GM23248 (cell line): ENCODE measurements at places on chromosomes 6 and 20. TPM values are rescaled to one million over a fixed set of nuclear protein-coding genes. Genes with fewer than 3 reads are reported as not detected.

GRCh38 chr6:129621252-129621651 is 88.7 kb downstream of the ARHGAP18 start:
- peaks cover 17% of the 10 kb centered on the region for H3K4me1 ChIP-seq
- H3K4me3 ChIP-seq, result no peak overlapping the region
- no peak for DNase-seq
- no peaks in the 10 kb centered on the region for H3K27me3 ChIP-seq
- no peaks in the 10 kb centered on the region for H3K36me3 ChIP-seq
- no peak overlapping the region for H3K27ac ChIP-seq

The EYS gene
- polyA plus RNA-seq, result 0.04 and 0.10 TPM in 2 replicates

The SLC12A5 gene
- polyA plus RNA-seq, result 0.55 and 0.58 TPM in 2 replicates

The WFDC10B gene
- polyA plus RNA-seq, result not detected in 2 replicates

- H3K4me3 ChIP-seq, result no peak overlapping the region
- no peaks in the 10 kb centered on the region for H3K36me3 ChIP-seq
- peak; percentile 53 for DNase-seq
- peak overlapping the region; percentile 14; the same call in 1 of the 2 replicates for H3K27ac ChIP-seq
- H3K27me3 ChIP-seq, result no peaks in the 10 kb centered on the region
These were observed 18.3 kb downstream of the BTN2A1 start for GRCh38 chr6:26475823-26476729.

- DNase-seq, result no peak
- no peaks in the 10 kb centered on the region for H3K36me3 ChIP-seq
- H3K27me3 ChIP-seq, result peaks cover 6% of the 10 kb centered on the region; the same call in 1 of the 2 replicates
- no peak overlapping the region for H3K4me3 ChIP-seq
- H3K4me1 ChIP-seq, result peaks cover 5% of the 10 kb centered on the region; the same call in 1 of the 2 replicates
- H3K27ac ChIP-seq, result no peak overlapping the region
These were observed 177.5 kb upstream of the CST7 start for GRCh38 chr20:24771542-24772061.

GRCh38 chr20:50722424-50723155 is 8.8 kb upstream of the PARD6B start:
- no peaks in the 10 kb centered on the region for H3K27me3 ChIP-seq
- H3K27ac ChIP-seq, result no peak overlapping the region
- DNase-seq, result no peak
- peaks cover 23% of the 10 kb centered on the region for H3K4me1 ChIP-seq
- no peak overlapping the region for H3K4me3 ChIP-seq

The DHX35 gene
- 3.4 and 4.5 TPM in 2 replicates for polyA plus RNA-seq
